ENCODE measurements at places on chromosomes 2 and 18.

- DNase-seq, result no peak
Observed at GRCh38 chr2:179579800-179580199, 281.6 kb downstream of the ZNF385B start.

DNA sequence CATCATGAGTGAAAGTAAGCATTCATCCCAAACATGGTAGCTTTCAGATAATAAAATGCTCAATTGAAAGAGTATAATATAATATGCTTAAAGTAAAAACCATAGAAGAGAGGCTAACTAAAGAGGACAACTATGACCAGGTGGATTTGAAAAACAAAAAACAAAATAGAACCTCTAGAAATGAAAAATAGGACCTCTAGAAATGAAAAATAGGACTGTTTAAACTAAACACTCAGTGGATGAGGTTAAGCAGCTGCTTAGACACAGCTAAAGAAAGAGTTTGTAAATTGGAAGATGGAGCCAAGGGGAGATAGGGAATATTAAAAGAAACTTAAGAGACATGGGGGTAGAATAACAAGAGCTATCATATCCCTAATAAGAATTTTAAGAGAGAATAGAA, 301.6 kb downstream of the BCL2 start:
- DNase-seq, result no peak

DNA sequence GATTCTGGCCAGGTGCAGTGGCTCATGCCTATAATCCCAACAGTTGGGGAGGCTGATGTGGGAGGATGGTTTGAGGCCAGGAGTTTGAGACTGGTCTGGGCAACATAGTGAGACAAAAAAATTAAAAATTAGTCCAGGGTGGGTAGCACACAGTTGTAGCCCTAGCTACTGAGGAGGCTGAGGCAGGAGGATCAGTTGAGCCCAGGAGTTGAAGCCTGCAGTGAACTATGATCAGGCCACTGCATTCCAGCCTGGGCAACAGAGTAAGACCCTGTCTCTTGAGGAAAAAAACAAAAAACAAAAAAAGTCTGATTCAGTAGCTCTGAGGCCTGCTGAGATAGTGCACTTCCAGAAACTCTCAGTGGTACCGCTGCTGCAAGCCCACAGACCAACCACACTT, 7.9 kb upstream of the TET3 start:
- no peak for DNase-seq

GRCh38 chr2:237487496-237487895, 445 bp downstream of the MLPH start:
- DNase-seq, result no peak

GRCh38 chr2:211599146-211599545, 939.5 kb downstream of the ERBB4 start:
- DNase-seq, result no peak

DNA sequence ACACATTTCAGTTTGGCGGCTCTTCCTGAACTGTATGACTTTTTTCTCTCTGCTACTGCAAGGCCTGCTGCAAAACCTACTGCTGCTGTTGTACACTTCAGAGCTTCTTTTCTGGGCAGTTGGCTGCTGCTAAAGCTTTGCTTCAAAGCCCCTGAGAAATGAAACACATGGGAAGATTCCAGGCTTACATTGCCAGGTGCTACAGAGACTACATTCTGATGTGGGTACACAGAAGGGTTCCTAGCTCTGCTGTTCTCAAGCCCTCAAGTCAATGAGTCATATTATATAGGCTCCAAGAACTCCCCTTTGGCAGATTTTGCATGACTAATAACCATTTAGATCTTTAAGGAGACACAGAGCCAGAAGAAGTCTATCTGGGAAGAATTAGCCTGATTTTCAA, 12.9 kb upstream of the PGAP1 start:
- DNase-seq, result no peak

- no peak for DNase-seq
Observed at GRCh38 chr2:7819850-7820249, 862.0 kb upstream of the ID2 start.

DNA sequence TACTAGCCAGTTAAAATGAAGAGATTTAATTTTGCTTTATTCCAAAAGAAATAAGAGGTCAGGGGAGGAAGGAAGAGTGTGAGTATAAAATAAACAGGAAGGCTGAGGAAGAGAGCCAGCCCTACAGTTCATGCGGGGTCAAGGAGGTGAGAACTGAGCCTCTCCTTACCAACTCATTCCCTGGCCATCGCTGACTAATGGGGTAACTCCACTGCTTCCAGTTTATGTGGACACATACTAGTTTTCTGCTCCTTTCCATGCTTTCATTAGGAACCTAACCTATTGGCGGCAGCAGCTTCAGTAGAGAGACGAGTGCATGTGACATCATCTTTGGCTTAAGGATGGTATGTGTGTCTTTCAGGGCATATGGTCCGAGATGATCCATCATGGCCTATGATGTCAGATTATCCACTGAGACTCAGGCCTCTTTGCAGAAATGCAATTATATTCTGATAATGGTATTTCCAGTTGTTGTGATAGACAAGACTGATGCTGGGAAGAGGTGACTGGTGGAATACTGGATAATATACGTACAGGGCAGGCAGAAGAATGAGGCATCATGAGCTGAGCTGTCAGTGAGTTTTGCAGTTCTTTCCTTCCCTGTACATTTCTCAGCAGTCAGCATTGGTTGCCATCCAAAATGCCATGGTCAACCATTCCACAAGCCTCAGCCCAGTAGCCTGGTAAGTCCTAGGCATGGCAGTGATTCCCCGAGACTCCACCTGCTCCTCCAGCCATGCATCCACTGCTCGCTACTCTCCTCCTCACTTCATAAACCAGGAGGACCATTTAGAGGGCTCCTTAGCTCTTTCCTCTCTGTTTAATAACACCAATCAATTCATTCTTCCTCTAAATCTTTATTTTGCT, 184.6 kb upstream of the OSR1 start:
- DNase-seq, result no peak

DNA sequence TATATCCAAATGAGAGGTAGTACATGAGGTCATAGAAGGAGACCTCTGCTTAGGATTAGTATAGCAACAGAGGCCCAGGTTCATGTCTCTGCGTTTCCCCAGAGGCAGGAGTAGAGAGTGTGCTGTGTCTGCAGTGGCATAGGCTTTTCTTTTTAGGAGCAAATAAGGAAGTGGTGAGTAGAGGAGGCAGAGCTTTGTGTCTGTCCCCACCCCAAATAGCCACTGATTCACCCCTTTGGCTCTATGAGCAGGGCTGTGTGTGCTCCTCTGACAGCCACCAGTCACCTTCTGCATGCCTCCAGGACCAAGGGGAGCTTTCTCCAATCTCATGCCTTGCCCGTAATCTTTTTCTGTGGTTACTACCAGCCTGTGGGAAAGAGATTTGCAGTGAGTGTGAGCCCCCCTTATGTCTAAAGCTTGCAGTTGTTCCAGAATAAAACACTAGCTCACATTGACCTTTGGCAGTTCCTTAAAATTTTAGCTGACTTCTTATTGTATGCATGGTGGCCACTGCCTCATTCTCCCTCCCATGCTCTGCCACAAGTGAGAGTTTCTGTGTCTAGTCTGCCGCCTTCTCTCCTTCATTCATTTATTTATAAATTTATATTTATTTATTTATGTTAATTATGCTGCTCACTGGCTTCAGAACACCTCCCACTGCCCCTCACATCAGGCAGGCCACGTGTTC, 23.5 kb upstream of the ELAC1 start:
- DNase-seq, result no peak

DNA sequence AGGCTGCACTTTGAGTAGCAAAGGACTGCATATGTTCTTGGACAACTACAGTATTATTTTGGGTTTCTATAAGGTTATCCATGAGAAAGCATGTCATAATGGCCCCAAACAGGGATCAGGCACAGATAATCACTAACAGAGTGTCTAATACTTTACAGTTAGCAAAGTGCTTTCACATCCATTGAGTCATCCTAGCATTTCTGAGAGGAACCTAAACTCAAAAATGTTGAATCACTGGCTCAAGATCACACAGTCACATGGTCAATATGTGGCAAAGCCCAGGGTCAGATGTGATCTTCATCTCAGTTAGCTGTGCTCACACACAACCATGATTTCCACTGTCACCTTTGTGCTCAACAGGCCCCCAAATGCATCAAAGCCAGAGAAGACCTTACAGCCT, 156.1 kb upstream of the VRK2 start:
- no peak for DNase-seq
